ENCODE measurements at places on chromosomes 12 and 14. TPM values are rescaled to one million over a fixed set of nuclear protein-coding genes. Genes with fewer than 3 reads are reported as not detected.

GRCh38 chr14:99331811-99332210, 59.8 kb upstream of the BCL11B start:
- DNase-seq = no peak

DNA sequence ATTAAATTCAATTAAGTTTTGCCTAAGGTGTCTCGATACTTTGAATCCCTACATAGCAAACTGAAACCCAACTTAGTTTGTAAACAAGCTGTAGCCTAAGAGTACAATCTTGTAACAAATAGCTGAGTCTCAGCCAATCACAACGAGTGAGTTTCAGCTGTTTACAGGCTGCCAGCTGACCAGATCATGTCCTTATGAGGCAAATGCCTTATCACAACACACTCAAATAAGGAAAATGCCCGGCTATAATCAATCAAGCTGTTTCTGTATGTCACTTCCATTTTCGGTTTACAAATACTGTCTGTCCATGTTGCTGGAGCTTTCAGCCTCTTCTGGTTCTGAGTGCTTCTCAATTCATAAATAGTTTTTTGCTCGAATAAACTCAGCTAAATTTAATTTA, 943.8 kb downstream of the SLC16A7 start:
- no peak for DNase-seq

The ST8SIA1 gene
- total RNA-seq = 1.0 TPM

- DNase-seq = no peak
Measured at GRCh38 chr14:49310298-49310697, 275.9 kb downstream of the RPS29 start.

The CLEC4C gene
- total RNA-seq = not detected

The CNTN1 gene
- 1.2 TPM for total RNA-seq

DNA sequence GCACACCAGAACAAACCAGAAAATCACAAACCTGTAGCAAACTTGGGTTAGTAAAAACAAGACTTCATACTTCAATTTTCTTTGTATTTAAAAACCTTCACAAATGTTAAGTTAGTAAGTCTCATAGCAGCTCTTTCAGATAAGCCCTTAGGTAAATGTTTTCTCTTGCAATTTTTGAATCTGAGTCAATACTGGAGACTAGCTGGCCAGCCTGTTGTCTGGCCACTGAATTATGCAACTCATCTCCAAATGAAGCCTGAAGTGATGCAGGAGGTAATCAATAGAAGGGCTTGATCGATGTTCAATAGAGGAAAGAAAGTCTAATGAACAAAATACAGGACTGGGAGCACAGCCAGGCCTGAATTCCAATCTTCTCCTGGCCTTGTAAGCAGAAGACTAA, 465.2 kb downstream of the LRIG3 start:
- no peak for DNase-seq

- no peak for DNase-seq
Measured at GRCh38 chr14:43471595-43471994, 1035.5 kb downstream of the FSCB start.

The POTEM gene
- total RNA-seq = not detected

DNA sequence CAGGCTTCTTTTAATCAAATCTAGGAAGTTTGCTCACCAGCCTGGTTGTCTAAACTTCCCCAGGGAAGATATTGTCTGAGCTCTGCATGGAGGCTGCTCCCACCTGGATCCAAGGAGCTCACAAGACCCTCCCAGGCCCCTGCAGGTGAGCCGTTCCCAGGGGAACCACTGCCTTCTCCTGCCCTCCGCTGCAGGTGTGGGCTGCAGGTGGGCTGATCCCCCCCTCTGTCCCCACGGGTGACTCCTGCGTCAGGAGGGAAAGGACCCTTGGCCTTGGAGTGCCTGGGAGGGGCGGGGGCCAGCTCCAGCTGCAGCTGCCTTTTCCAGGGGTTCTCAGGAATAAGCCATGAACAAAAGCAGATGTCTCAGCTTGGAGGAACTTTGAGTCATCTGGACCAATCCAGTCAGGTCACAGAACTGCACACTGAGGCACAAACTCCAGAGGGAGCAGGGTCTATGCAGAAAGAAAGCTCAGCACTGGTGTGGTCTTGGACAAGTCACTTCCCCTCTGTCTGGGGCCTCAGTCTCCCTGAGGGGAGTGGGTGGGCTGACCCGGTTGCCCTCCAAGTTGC, 246.6 kb upstream of the RTL1 start:
- DNase-seq = no peak

DNA sequence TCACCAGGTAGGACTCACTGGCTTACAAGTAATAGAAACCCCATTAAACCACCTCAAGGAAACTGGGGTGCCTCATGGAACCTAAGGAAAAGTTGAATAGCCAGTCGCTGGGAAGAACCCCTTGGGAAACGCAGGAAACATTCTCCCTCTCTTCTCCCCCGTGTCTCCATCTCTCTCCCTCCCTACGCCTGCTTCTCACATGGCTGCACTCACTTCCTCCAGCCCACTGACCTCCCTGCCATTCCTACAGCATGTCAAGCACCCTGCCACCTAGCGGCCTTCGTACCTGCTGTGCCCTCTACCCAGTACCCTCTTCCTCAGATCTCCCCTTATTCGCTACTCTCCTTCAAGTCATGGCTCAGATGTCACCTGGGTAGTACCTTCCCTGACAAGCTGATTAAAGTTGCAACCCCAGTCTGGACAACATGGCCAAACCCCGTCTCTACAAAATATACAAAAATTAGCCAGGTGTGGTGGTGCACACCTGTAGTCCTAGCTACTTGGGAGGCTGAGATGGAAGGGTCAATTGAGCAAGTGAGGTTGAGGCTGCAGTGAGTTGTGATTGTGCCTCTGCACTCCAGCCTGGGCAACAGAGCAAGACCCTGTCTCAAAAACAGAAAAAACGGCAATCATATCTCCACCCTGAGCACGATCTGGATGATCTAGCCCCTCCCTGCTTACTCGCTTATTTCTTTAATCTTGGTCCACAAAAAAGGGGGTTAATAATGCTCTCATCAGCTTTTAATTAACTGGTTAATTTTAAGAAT, 6.4 kb upstream of the DTX1 start:
- DNase-seq = no peak

The INSM2 gene
- total RNA-seq = under 0.01 TPM

The CCDC198 gene
- 11.2 TPM for total RNA-seq

- no peak for DNase-seq
Measured at GRCh38 chr12:76552343-76552938, 7.1 kb downstream of the OSBPL8 start.

The ANKS1B gene
- 0.67 TPM for total RNA-seq
